ENCODE measurements at places on chromosomes 5 and 9.
A peak's percentile ranks its signal among the peaks of the same experiment; 100 is the strongest.

- H3K27ac ChIP-seq, result no peak overlapping the region
- no peaks in the 10 kb centered on the region for H3K36me3 ChIP-seq
- H3K4me1 ChIP-seq, result no peaks in the 10 kb centered on the region
Observed at GRCh38 chr5:179271821-179272325, 73.4 kb downstream of the ADAMTS2 start.

GRCh38 chr5:157521704-157522029 lies 53.9 kb downstream of the ADAM19 start:
- no peaks in the 10 kb centered on the region for H3K36me3 ChIP-seq
- no peak overlapping the region for H3K27ac ChIP-seq
- DNase-seq, result no peak

GRCh38 chr5:96439477-96440184 lies 6.6 kb upstream of the PCSK1 start:
- no peaks in the 10 kb centered on the region for H3K36me3 ChIP-seq
- H3K4me1 ChIP-seq, result peaks cover 17% of the 10 kb centered on the region
- no peaks in the 10 kb centered on the region for H3K27me3 ChIP-seq
- H3K27ac ChIP-seq, result peak overlapping the region; percentile 84
- H3K4me3 ChIP-seq, result peak overlapping the region; percentile 51
- DNase-seq, result peak; percentile 93

DNA sequence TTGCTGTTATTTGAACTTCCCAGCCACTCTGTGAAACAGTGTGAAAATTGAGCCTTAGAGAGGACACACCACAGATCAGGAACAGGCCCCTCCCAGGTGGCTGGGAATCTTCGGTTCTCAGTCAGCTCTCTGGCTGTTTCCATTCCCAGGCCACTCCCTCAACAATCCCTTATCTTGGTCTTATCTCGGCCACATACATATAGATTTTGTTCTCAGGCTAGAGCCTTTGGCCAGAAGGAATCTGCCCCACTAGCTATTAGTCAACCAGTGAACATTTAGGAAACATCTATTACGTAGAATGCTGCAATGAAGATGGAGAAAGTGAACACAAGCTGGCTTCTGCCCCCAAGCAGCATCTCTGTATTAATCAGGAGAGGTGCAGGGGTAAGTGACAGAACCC lies 21.0 kb upstream of the WWC1 start:
- H3K4me3 ChIP-seq, result no peak overlapping the region
- no peak for DNase-seq
- H3K4me1 ChIP-seq, result peaks cover 5% of the 10 kb centered on the region
- no peaks in the 10 kb centered on the region for H3K36me3 ChIP-seq
- H3K27me3 ChIP-seq, result no peaks in the 10 kb centered on the region

DNA sequence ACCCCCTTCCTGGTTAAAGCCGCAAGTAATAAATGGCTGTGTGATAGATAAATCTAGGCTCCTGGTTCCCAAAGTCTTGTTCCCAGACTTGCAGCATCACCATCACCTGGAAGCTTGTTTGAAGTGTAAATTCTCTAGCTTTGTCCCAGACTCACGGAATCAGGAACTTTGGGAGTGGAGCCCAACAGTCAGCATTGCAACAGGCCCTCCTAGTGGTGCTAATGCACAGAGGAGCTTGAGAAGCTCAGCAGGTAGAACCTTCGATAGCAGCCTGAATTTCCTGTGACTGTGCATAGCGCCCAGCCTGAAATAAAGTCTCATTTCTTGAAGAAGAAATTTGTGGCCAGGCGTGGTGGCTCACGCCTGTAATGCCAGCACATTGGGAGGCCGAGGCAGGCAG lies 30.3 kb upstream of the MELK start:
- no peaks in the 10 kb centered on the region for H3K4me1 ChIP-seq
- no peak overlapping the region for H3K4me3 ChIP-seq
- H3K36me3 ChIP-seq, result no peaks in the 10 kb centered on the region
- H3K27ac ChIP-seq, result no peak overlapping the region

GRCh38 chr5:181241393-181241975 lies 2.2 kb downstream of the RACK1 start:
- H3K4me3 ChIP-seq, result peak overlapping the region; percentile 98
- H3K4me1 ChIP-seq, result peaks cover 25% of the 10 kb centered on the region

- no peaks in the 10 kb centered on the region for H3K27me3 ChIP-seq
- no peak overlapping the region for H3K4me3 ChIP-seq
- no peaks in the 10 kb centered on the region for H3K4me1 ChIP-seq
Observed at GRCh38 chr9:19754921-19755320, 33.9 kb downstream of the SLC24A2 start.

GRCh38 chr5:93902288-93902687 lies 160.9 kb upstream of the POU5F2 start:
- no peaks in the 10 kb centered on the region for H3K36me3 ChIP-seq
- H3K4me1 ChIP-seq, result no peaks in the 10 kb centered on the region
- no peak overlapping the region for H3K4me3 ChIP-seq
- no peaks in the 10 kb centered on the region for H3K27me3 ChIP-seq

GRCh38 chr9:107409581-107410389 lies 79.8 kb downstream of the KLF4 start:
- H3K36me3 ChIP-seq, result no peaks in the 10 kb centered on the region
- no peak overlapping the region for H3K27ac ChIP-seq
- no peak overlapping the region for H3K4me3 ChIP-seq

- peaks cover 14% of the 10 kb centered on the region for H3K4me1 ChIP-seq
- H3K4me3 ChIP-seq, result no peak overlapping the region
- H3K36me3 ChIP-seq, result no peaks in the 10 kb centered on the region
Observed at GRCh38 chr5:131286400-131286715, 22.5 kb downstream of the CDC42SE2 start.

DNA sequence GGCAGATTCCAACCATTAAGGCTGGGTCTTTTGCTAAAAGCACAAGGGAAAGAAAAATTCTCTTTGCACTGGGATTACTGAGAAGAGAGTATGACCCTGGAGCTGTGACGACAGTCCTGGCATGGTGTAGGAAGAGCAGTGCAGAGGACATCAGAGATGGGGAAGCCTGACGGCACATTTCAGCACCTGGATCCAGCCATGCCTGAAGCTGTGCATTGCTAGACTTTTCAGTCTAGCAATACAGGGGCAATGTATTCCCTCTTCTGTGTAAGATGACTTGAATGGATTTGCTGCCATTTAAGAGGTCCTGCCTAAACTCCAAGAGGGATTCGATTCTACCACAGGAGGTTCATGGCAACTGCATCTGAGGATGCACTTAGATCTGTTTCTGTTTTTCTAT lies 12.3 kb upstream of the MRNIP start:
- no peak overlapping the region for H3K4me3 ChIP-seq
- H3K27me3 ChIP-seq, result no peaks in the 10 kb centered on the region
- DNase-seq, result no peak
- H3K36me3 ChIP-seq, result no peaks in the 10 kb centered on the region
